ENCODE measurements at places on chromosomes 1 and 21.
A peak's percentile ranks its signal among the peaks of the same experiment; 100 is the strongest.

DNA sequence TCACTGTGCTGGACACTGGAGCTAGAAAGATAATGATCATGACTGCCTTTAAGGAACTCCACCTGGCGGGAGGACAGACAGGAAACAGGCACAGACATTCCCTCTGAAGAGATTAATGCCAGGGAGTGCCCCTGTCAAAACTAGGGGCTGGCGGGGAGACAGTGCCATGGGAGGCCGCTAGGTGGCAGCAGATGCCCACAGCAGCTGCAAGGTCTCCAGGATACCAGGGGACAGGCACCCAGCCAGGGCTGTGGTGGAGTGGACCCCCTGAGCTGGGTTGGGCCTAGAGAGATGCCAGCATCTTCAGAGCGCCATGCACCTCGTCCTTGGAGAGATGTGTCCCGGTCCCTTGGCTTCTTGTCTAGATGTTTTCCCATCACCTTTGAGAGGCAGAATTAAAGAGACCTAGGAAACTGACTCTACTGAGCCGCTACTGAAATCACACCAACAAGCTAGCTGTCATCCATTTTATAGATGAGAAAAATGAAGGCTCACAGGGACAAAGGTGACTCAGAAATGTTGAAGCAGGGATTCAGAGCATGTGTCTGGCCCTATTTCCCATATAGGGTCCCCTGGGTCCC lies 3.6 kb downstream of the REN start:
- peak; percentile 93 for DNase-seq

GRCh38 chr1:164718821-164719220 lies 159.8 kb downstream of the PBX1 start:
- DNase-seq = no peak

- no peak for DNase-seq
These were observed 11.7 kb downstream of the EVA1C start for GRCh38 chr21:32424191-32424535.

DNA sequence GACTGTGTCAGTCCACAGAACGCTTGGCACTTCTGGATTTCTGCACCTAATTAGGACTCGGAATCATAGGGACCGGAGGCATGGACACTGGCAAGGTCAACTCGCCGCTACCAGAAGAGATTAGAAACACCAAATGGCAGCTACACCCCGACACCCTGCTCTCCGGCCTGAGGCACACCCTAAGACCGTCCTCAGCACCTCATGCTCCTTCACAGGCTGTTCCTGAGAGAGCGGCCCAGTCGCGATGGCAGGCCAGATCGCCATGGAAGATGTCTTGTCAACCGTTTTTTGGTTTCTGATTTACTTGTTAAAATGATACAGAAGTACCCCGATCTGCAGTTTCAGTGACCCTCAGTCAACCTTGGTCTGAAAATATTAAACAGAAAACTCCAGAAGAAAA lies 46.8 kb downstream of the NPHP4 start:
- DNase-seq = no peak

DNA sequence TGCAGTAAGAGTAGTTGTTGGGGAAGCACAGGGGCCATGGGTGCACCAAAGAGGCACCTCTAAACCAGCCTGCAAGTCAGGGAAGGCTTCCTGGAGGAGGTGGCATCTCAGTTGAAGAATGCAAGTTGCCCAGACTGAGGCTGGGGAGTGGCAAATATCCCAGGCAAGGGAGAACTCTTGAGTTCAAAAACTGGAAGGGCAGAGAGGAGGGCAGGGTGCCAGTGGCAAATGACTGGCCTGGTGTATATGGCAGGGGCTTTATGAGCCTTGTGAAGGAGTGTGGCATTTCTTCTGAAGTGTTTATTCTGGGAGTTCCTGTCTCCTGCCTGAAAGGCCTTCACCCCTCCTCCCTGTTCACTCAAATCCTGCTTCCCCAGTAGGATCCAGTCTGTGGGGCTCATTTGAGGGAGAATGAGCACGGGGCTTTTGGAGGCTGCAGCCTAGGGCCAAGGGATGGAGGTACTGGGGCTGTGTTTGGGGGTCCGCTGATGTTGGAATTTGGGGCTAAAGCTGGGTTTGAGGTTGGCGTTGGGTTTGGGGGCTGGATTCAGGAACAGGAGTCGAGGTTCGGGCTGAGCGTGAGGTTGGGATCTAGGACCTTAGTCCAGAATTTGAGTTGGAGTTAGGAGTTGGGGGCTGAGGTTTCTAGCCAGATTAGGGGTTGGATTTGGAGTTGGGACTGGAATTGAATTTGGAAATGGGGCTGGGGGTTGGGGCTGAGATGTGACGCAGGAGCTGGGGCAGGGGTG lies at the start of gene TMEM125:
Gene TMEM125, plus strand, starts transcription at position 357 of the 749 bp plus-strand sequence. CDS start 2,740 bp downstream, outside the sequence.
- DNase-seq = no peak

GRCh38 chr1:169091480-169091941 lies 15.0 kb upstream of the ATP1B1 start:
- no peak for DNase-seq

DNA sequence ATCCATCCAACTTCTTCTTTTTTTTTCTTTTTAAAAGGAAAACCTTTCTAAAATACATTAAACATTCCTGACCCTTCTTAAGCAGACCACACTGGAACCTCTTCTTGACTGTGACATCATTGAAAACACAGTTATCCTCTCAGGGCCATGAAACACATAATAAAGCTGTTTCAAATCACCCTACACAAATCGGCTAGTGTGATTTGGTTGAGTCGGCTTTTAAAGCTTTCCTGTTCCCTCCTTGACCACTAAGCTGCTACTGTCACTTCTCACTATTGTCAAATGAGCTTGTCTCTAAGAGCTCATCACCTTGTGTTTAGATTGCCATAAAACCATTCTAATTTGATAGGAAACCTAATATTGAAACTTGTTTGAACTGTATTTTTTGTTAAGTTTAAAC lies 5.9 kb downstream of the USP24 start:
- peak; percentile 12 for DNase-seq

GRCh38 chr1:162629077-162629627 lies 3.1 kb upstream of the DDR2 start:
- no peak for DNase-seq

GRCh38 chr1:44605914-44606615 lies 68.2 kb downstream of the TMEM53 start:
- no peak for DNase-seq

- DNase-seq = no peak
These were observed 20.9 kb downstream of the TCHHL1 start for GRCh38 chr1:152067929-152068328.

DNA sequence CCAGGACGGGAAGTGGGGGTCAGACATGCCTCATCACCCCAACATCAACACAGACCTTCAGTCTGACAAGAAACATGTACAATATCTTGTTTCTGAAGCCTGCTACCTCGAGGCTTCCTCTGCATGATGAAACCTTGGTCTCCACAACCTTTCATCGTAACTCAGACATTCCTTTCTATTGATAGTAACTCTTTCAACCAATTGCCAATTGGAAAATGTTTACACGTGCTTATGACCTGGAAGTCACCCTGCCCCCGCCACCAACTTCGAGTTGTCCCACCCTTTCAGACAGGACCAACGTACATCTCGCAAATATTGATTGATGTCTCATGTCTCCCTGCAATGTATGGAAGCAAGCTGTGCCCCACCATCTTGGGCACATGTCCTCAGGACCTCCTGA lies 159.5 kb downstream of the ETS2 start:
- DNase-seq = no peak

GRCh38 chr21:33936301-33937038 lies 20.9 kb upstream of the ATP5PO start:
- DNase-seq = peak; percentile 52

DNA sequence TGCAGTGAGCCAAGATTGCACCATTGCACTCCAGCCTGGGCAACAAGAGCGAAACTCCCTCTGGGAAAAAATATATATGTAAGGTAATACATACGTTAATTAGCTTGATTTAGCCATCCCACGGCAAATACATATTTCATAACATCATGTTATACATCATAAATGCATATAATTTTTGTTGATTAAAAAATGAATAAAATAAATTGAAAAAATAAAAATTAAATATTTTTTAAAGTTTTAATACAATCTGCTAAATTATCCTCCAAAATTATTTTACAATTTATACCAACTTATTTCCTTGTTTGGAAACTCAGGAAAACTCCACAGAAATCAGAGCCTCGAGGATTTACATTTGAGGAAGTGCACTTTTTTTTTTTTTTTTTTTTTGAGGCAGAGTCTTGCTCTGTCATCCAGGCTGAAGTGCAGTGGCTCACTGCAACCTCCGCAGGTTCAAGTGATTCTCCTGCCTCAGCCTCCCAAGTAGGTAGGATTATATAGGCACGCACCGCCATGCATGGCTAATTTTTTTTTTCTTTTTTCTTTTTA lies 12.6 kb upstream of the IPO9 start:
- DNase-seq = no peak

DNA sequence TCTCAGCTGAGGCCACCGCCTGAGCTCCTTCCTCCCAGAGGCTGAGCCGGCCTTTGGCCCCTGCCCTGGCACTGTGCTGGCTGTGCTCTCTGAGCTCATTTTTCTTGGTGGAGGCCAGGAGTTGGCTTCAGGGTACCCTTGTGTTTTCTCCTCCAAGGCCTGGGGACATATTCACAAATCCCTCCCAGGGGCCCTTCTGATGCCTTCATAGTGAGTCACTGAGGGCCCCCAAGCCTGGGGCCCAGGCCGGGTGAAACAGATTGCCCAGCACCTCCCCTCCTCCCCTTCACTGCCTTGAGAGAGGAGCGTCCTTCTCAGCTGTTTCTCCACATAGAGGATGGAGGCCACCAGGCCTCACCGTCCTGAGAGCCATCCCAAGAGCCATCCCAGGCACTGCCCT lies 105.8 kb downstream of the SIK1 start:
- no peak for DNase-seq

GRCh38 chr1:36182734-36183133 lies 26.8 kb downstream of the MAP7D1 start:
- DNase-seq = no peak

DNA sequence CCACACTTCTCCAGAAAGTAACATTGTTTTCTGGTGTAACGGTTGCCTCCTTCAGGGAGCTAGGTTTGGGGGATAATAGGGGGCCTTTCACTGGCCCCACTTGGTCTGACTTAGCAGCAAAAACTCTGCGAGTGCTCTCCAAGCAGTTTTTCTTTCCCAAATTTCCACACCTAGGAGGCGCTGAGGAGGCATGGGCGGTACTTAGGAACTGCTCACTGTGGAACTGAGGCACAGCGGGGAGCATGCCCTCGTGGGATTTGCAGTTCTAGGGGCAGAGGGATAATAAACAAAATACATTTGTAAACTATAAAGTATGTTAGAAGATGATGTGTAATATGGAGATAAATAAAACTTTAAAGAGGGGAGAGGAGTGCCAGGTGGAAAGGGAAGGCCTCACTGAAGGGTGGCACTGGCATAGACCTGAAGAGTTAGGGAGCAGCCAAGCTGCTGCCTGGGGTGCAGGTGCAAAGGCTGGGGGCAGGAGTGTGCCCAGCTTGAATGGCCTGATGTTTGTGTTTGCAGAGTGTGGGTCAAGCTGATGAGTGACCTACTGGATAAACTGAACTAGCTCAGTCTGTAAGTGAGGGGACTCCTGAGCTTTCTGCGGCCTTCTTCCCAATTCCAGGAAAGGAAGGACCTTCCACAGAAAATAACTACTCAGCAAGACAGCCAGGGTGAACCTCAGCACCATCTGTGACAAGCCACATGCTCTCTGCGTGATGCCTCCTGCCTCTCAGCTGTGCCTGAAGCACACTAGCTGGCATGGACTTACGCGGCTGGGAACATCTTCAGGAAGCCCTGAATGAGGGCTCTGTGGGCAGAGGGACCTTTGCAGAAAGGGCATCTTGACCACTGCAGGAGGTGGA lies 1.9 kb downstream of the EPHX1 start:
- no peak for DNase-seq

DNA sequence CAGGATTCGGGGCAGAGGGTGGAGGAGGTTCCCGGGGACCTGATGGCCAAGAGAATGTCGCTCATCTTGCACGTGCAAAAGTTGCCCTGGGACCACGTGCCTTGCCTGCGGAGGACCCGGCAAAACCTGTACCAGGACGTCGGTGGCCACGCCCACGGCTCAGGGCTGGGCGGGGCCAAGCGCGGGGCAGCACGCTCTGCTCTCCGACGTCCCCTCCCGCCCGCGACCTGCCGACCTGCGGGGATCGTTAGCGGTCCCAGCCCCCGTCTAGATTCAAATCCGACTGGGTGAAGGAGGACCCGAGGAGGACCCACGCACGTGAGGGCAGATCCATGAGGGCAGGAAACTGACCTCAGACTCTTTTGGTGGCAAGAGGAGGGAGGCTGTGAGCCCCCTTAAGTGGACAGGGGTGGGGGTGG lies at the start of gene C1orf167:
Gene C1orf167, plus strand, starts transcription at position 206 of the 419 bp plus-strand sequence. CDS start 2,208 bp downstream, outside the sequence.
- no peak for DNase-seq

- no peak for DNase-seq
These were observed 11.5 kb downstream of the YBEY start for GRCh38 chr21:46297338-46298271.

DNA sequence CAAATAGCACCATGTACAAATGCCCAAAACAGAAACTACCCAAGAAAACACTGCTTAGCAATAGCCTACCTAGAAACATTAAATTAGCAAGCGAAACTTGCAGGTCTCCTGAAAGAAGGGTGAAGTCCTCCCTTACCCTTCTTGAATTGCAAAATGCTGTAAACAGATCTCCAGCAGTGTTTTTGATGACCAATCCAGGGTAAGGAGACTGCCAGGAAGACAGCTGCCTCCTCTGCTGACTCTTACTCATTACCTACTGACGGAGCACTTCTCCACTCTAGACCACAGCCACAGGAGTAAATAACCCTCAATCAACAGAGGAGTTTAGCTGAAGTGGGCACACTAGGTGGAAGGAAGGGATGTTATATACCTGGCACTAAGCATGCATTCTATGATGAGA lies 32.2 kb upstream of the GADD45A start:
- peak; percentile 31 for DNase-seq

DNA sequence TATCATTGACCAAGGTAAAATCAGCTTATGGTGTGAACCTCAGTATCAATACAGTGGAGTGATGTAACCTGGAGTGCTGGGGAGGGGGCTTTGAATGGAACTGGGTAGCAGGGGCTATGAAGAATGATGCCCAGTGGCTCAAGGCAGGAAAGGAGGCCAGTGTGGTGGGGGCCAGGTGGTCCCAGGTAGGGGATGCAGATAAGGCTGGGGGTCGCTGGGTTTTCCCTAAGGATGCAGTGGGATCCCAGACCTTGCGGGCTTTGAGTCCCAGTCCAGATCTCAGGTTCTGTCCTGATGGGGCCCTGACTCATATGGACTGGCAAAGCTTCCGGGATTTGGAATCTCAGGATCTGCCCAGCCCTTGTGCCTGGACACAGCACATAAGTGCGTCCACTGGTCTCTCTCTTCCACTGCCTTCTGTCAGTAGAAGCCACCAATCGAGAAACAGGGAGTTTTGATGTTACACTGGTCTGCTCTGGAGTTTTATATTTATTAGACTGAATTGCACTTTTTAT lies 52.0 kb downstream of the S100B start:
- DNase-seq = no peak

DNA sequence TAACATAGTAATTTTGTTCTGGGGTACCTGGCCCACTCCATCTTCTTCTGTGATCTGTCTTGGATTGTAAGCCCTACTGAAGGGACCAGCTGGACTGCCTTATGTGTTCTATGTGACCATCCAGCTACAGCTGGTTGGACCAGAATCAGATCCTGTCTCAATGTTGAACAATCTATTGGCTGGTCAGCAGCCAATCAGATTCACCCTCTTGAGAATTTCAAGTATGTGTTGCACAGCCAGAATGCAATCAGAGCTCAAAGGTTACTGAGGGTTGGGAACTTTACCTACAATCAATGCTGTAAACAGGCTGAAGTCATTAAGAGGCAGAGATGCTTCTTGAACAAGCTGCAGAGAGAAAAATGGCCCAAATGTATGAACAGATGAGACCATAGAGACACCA lies 61.9 kb downstream of the KCNC4 start:
- DNase-seq = no peak
